Muscle of arm (tissue), 14 donors: ENCODE measurements at places on chromosomes 6 and 20. TPM values are rescaled to one million over a fixed set of nuclear protein-coding genes. Genes with fewer than 3 reads are reported as not detected.

MICB gene
- polyA plus RNA-seq: 0.57 TPM

MOG gene
- polyA plus RNA-seq: not detected

POM121L2 gene
- polyA plus RNA-seq: not detected

FAXC gene
- not detected for polyA plus RNA-seq

PGC gene
- polyA plus RNA-seq: not detected

MAS1 gene
- 0.11 TPM for polyA plus RNA-seq

HLA-DRB5 gene
- 1.1 TPM for polyA plus RNA-seq

BPIFA1 gene
- not detected for polyA plus RNA-seq

GRCh38 chr6:166779381-166779780 lies 152.3 kb upstream of the RPS6KA2 start:
- no peak for DNase-seq

GRCh38 chr6:53119772-53120409 lies 28.8 kb downstream of the GCM1 start:
- DNase-seq: peak; percentile 11

DNA sequence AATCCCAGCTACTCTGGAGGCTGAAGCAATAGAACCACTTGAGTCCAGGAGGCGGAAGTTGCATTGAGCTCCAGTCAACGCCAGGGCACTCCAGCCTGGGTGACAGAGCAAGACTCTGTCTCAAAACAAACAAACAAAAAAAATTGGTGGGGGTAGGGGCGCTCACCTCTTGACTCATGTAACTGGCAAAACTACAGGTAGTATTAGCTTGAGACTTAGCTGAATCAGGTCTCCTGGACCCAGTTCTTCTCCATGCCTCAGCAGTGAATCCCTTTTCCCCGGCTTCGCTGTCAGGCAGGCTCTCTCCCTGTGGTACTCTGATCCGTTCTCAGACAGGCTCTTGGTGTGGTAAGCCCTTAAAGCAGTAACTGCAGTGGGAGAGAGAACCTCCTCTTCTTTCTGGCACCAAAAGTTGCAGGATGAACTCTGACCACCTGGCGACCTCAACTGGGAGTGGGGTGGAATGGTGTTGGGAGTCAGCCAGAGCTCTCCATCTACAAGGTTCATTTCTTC lies 12.9 kb downstream of the SLC9A8 start:
- no peak for DNase-seq

- DNase-seq: no peak
Measured at GRCh38 chr6:109024368-109024767, 70.3 kb downstream of the SESN1 start.

GRCh38 chr20:49856904-49857303 lies 44.3 kb downstream of the SLC9A8 start:
- DNase-seq: no peak

GRCh38 chr6:157602521-157603295 lies 220.3 kb upstream of the SNX9 start:
- DNase-seq: no peak

- no peak for DNase-seq
Measured at GRCh38 chr6:34671367-34671766, 25.2 kb downstream of the ILRUN start.

DNA sequence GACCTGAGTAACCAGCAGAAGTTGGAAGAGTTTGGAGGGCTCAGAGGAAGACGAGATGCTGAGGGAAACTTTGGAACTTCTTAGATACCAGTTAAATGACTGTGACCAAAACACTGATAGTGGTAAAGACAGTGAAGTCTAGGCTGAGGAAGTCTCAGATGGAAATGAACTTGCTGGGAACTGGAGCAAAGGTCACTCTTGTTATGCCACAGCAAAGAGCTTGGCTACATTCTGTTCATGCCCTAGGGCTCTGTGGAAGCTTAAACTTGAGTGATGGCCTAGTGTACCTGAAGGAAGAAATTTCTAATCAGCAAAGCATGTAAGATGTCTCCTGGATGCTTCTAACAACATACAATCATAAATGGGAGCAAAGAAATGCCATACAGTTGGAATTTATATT lies 24.7 kb downstream of the WDR27 start:
- DNase-seq: no peak

DNA sequence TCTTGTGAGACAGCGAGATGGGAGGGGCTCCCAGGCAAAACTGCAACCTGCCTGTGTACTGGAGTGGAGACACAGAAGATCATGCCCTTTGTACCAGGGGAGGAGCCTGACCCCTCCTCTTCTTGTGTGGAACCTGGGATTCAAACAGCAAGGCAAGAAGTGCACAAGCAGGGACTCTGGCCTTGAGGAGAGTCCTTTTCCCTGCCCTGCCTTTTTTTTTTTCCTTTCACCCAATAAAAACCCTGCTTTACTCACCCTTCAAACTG lies 251.8 kb upstream of the OPRM1 start:
- DNase-seq: no peak

DNA sequence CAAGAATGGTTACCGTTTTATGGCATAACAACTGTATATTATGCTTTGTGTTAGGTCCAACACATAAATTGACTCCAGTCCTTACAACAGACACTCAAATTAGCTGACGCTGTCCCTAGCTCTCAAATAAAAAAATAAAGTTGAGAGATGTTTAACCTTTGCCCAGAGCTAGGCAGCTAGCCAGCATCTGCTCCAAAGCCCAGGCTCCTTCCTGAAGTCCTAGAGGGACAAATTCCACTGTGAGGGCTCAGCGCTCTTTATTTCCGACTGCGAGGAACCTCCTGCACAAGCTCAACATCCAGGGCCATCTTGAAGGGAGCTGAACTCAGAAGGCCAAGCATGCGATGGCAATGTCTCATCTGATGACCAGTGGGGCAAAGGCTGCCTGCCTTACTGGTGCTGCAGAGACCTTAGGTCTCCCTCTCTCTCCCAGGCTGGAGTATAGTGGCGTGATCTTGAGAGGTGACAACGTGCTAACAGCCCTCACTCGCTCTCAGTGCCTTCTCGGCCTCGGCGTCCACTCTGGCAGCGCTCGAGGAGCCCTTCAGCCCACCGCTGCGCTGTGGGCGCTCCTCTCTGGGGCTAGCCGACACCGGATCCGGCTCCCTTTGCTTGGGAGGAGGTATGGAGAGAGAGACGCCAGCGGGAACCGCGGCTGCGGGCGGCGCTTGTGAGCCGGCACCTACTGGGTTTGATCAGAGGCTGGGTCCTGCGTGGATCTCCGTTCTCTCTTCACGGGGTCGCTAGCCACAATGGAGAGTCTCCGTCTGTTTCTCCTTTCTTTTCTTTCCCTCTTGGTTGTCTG lies 24.7 kb upstream of the GFOD1 start:
- DNase-seq: no peak

- DNase-seq: no peak
Measured at GRCh38 chr6:45584127-45584526, 206.4 kb upstream of the SUPT3H start.

DNA sequence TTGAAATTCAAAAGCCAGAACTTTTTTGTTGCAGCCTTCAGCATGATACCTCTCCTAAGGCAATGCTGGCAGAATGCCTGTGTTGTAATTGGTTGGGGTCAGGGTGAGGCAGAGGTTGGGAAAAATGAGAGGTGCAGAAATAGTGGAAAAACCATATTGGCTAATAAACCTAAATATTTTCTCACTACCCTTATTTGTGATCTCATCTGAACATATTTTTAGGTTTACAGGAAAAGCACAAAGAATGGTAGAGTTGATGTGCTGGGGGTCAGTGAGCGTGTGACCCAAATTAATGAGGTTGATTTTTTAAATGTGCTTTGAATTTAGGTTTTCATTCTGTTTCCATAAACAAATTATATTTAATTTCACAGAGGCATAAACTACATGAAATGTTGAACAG lies 437.3 kb downstream of the HDGFL1 start:
- no peak for DNase-seq

DNA sequence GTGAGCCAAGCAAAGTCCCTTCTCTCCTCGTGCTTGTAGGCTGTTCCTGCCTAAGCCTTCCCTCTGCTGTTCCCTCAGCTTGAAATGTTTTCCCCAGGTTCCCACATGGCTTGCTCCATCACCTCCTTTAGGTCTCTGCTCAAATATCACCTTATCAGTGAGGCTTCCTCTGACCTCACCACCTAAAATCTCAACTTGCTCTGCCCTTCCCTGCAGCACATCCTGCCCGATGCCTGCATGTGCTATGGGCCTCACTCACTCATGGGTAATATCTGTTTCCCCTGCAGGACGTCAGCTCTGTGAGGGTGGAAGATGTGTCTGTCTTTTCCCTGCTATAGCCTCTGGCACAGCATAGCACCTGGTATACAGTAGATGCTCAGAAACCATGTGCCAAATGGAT lies 29.9 kb upstream of the FKBP1A start:
- DNase-seq: no peak
